ENCODE measurements at places on chromosomes 13 and 19.

DNA sequence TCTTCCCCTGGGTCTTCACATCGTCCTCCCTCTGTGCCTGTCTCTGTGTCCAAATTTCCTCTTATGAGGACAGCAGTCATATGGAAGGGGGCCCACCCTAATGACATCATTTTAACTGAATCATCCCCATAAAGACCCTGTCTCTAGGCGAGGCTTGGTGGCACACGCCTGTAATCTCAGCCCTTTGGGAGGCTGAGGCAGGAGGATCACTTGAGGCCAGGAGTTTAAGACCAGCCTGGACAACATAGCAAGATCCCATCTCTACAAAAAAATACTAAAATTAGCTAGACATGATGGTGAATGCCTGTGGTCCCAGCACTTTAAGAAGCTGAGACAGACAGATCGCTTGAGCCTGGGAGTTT lies 4.8 kb downstream of the MYO9B start:
- no peak for DNase-seq

- no peak for DNase-seq
Observed at GRCh38 chr19:2805261-2805900, 14.3 kb upstream of the ZNF554 start.

DNA sequence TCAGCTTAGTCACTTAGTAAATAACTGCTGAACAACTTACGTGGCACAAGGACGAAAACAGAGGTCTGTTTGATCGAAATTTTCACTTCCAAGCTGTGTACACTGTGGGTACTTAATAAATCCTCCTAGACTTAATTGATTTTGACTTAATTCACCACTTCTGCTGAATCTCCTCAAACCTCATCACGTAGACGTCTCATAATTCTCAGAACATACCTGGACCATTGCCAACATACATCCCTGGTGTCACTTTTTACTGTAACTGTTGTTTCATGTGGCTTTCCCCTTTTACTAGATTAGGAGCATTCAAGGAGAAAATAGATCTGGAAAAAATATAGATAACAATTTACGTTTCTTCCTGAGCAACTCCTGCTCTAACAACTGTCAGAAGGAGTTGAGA lies 105.0 kb downstream of the MBNL2 start:
- DNase-seq = no peak

DNA sequence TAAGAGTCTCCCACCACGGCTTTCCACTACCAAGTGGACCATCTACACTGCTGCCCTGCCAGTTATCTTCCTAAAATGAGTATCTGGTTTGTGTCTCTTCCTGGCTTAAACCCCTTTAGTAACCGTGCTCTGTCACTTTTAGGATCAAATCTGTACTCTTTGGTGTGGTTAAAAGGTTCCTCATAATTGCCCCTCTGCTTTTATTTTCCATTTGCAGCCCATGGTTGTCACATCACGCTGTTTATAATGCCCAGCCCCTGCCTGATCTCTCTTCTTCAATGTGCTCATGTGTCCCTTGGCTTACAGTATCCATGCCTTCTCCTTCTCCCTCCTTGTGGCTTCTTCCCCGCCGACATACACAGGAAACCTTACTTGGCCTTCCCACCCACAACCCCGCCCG lies 100.1 kb downstream of the DGKH start:
- DNase-seq = no peak

- peak; percentile 57 for DNase-seq
Observed at GRCh38 chr19:3440082-3440481, 40.2 kb downstream of the SMIM24 start.

GRCh38 chr13:102589301-102589822 lies 7.4 kb upstream of the TPP2 start:
- DNase-seq = no peak

GRCh38 chr19:2289714-2290435 lies 7.9 kb upstream of the PEAK3 start:
- DNase-seq = peak; percentile 49

DNA sequence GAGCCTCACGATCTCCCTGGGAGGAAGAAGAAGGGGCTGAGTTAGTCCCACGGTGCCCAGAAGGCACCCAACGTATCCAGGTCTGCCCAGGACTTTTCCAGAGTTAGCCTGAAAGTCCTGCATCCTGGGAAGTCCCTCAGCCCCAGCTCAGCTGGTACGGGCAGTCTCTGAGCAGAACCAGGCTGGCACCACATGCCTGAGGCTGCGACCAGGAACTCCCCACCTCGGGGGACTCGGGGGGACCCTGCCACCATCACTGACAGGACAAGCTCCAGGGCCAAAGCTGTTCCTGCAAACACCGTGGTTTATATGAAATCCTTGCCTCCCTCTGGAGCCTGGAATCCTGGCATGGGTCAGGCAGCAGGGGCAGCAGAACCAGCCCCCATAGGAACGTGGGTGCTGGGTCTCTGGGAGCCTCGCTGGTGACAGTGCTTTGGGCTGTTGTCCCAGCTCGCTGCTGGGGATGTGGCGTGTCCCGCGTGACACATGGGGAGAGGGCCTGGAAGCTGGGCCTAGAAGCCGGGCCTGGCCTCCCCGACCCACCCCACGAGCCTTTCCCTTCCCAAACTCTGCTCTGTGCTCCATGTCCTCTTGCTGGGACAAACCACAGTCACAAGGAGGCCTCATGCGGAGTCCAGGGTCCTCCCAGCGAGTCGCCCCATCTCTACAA lies 55.5 kb downstream of the GNG7 start:
- DNase-seq = no peak

GRCh38 chr13:98366959-98367358 lies 189.9 kb upstream of the RNF113B start:
- DNase-seq = no peak
